ENCODE measurements at places on chromosomes 12 and 14. TPM values are rescaled to one million over a fixed set of nuclear protein-coding genes. Genes with fewer than 3 reads are reported as not detected.

GLIPR1L1 gene
- not detected for total RNA-seq

KLRB1 gene
- total RNA-seq, result not detected

FAM181A gene
- not detected for total RNA-seq

ITGB7 gene
- total RNA-seq, result 0.80 TPM

PPP4R3A gene
- total RNA-seq, result 57.7 TPM

INHBC gene
- total RNA-seq, result not detected

EEF1AKMT3 gene
- total RNA-seq, result 5.1 TPM

NKX2-1 gene
- not detected for total RNA-seq

BCAT1 gene
- total RNA-seq, result 100 TPM

SIX4 gene
- total RNA-seq, result 1.00 TPM

CACNA2D4 gene
- not detected for total RNA-seq

PPFIA2 gene
- not detected for total RNA-seq

GYS2 gene
- total RNA-seq, result not detected

SLC5A8 gene
- not detected for total RNA-seq

TAS2R31 gene
- 0.15 TPM for total RNA-seq

ST8SIA1 gene
- not detected for total RNA-seq

ACACB gene
- total RNA-seq, result 3.1 TPM

RHOJ gene
- 20.3 TPM for total RNA-seq

ACOT4 gene
- 1.4 TPM for total RNA-seq

SPIC gene
- not detected for total RNA-seq

EPYC gene
- not detected for total RNA-seq

ASCL1 gene
- not detected for total RNA-seq

LAG3 gene
- total RNA-seq, result not detected

DRAM1 gene
- 44.2 TPM for total RNA-seq

KLHL42 gene
- 15.5 TPM for total RNA-seq

M6PR gene
- 97.9 TPM for total RNA-seq

CD69 gene
- 0.25 TPM for total RNA-seq

B4GALNT3 gene
- total RNA-seq, result 0.13 TPM

FITM1 gene
- 0.10 TPM for total RNA-seq

GPR84 gene
- total RNA-seq, result not detected

ADCY6 gene
- 16.9 TPM for total RNA-seq

ADAM20 gene
- not detected for total RNA-seq

CTSG gene
- total RNA-seq, result not detected

PIWIL1 gene
- not detected for total RNA-seq

Data from mammary microvascular endothelial cell (primary cell).